ENCODE measurements at places on chromosomes 7 and 10.

DNA sequence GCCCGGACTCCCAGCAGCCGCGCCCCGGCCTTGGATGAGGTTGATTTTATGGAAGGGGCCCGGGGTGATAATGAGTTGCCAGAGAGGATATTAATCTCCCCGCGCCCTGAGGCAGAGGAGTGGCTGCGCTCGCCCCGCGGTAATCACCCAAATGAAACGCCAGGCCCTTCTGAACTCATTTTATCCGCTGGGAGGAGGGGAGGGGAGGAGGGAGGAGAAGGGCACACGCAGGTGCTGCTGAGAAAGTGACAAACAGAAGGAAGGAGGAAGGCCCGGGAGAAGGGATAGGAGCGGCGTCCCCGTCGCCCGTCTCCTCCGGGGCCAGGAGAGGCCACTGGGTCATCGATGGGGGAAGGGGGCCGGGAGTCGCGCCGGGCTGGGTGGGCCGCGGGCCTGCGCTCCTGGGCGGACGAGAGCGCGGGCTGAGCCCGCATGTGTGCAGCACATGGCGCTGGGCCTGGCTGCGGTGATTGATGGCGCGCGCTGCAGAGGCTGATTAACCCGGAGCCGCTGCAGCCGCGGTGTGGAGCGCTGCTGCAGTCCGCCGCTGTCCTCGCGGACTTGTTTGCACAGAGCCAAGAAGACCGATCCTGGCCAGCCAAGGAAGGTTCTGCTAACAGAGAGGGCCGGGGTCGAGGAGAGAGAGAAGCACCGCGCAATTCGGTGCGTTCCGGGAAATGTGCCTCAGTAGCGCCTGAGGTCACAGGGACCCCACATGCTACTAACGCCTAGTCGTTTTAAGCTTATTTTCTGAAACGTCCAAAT, 6.5 kb downstream of the MNX1 start:
- peak; percentile 20 for DNase-seq

DNA sequence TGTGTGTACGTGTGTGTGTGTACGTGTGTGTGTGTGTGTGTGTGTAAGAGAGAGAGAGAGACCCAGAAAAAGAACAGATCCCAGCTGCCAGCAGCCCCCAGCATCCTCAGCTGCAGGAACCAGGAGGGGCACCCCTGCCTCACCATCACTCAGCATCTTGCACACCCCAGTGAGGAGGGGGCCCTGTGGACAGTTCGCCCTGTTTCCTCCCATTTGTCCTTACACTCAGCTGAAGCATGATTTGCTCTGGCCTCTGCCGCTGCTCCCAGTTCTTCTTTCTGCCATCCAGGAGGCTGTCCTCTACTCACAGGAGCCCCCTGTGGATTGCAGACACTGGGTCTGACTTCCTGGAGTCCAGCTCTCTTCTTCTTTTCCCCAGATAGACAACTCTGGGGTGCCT, 9.7 kb downstream of the GPR26 start:
- DNase-seq: no peak

DNA sequence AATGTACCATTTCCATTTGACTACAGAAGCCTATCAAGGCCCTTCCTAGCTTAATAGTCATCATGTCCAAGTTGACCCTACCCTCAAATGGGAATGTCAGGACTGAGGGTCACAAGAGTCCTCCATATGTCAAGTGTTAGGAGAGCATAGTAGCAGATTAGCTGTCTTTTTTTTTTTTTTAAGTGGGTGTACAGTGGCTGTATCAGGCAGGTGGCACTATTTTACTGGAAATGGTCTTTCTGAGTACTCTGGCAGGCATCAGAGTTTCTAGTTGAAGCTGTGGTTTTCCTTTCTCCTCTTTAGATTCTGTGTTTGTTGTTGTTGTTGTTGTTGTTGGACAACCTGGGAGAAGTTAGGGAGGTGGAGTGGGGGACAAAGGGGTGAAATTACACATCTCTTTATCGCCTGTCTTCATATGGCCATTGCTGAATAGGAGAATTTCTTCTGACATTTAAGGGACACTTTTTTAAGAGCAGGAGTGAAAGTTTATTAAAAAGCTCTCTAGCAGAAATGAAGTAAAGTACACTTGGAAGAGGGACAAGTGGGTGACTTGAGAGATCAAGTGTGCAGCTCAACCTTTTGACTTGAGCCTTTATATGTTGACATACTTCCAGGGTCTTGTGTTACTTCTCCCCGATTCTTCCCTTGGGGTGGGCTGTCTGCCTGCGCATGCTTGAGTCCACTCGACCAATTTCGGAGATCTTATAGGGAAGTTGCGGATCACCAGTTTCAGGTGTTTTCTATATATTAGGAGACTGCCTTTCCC, 104.1 kb upstream of the FOXP2 start:
- DNase-seq: no peak

DNA sequence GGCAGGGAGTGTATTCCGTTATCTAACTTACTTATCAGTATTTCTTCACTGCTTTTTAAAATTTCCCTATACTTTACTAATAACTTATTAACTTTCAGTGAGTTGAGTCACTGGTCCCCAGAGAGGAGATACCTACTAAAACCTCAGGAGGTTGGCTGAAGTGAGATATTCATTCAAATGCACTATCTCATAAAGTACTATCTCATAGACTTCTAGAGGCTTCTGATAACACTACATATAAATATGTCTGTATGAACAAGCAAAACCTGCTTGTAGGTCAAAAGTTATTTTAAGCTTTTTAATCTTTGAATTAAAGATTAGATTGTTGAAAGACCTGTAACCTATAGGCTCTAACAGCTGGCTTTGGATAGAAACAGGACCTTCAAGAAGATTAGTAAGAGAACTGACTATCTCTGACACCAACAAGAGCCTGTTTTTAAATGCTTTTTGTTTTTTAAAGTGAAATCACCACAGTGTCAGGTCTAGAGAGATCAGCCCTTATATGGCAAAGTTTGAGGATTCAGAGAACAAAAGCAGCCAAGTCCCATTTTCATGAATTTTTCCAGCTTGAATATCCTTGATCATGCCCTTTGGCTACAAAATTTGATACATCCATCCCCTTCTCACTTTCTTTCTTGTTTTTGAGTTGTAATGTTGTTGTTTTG, 242.2 kb downstream of the ARL4A start:
- peak; percentile 3 for DNase-seq

DNA sequence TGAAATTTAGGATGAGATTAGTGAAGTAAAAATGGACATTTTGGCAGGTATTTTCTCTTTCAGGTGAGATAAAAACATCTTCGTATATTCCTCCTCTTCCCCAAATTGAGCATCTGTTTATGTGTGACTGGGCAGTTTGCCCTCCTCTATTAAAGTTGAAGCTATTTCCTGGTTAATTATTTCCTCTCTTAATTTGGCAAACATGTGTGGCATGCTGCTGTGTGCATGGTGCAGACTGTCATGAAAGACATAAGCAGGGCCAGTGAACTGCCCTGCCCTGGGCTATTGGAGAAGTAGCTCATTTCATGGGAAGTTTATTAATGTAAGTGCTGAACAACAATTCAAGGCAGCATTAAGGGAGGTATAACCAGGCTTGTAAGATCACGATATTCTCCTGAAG, 52.6 kb downstream of the EVX1 start:
- no peak for DNase-seq

DNA sequence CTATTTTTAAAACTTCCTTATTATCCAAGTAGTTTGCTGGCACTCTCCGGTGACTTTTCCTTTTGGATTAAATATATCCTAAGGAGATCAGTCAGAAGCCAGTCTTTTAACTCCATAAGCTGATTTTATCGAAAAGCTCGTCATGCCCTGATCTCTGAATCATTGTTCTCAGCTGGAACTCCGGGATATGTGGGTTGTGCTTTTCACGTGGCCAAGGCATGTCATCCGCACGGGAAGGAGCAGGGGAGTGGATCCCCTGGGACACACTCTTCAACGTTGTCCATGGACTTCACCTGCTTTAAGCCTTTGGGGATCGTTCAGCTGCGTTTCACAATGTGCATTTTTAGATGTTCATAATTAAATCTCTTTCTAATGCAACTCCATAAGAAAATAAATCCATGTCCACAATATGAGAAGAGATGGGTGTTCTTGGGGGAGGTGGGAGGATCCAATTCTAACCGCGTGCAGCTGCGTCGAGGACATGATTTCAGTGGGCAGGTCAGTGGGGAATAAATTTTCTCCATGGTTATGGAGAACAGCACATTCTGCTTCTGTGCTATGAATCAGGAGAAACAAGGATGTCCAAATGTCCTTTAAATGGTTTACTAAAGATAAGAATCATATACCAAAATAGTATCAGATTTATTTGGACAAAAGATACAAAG, 229.5 kb upstream of the ADARB2 start:
- DNase-seq: no peak

GRCh38 chr10:80421050-80421706, 12.8 kb downstream of the PRXL2A start:
- DNase-seq: no peak

GRCh38 chr10:13741438-13741837, 154.7 kb downstream of the PRPF18 start:
- no peak for DNase-seq
